ENCODE measurements at places on chromosomes 2 and 18.

DNA sequence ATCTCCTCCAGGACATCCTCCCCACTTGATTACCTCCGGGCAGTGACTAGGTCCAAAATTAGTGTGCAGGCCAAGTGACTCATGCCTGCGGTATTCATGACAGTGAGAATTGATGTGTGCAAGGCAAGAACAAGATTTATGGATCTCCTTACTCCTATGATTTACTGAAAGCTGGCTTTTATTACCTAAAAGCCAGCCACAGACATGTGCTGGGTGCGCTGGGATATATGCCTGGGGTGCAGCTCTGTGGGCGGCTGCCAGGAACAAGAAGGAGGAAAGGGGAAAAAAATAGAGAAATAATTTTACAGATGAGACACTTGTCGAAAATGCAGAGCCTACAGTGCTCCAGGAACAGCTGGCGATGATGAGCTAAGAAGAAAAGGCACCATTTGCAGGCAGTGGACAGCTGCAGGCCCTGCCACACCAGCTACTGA lies 359.3 kb downstream of the CMPK2 start:
- peak; percentile 16 for DNase-seq

DNA sequence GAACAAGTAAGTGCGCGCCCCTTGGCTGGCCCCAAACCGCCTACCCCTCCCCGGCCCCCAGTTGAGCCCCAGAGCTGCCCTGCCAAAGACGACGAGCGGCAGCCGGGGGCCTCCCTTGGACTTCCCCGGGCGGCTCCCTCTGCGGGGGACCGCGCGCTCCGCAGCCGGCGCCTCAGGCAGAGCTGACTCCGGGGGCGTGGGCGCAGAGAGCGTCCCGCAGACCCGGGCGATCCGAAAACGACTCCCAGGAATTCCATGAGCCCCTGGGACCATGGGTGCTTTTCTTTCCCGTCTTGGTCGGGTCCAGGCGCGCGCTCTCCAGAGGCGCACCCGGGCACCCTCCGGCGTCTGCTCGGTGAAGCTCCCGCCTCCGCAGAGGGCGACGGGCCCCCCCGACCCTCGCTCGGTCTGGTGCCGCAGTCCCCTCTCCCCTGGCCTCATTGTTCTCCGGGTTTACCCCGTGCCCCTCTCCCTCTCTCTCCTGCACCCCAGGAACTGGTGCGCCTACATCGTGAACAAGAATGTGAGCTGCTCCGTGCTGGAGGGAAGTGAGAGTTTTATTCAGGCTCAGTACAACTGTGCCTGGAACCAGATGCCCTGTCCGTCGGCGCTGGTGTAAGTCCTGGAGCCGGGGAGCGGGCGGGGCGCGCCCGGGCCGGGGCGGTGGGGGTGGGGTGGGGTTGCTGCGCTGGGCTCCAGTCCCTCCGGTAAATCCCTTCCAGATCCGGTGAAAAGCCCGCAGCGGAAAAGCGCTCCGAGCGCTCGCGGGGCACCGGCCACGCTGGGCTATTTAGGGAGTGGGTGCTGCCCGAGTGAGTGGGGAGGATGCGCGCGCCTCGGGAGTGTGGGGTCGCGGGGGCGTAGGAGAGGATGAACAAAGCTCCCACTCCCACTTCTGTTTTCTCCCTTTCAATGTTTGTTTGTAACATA lies 776 bp downstream of the EMILIN2 start:
- DNase-seq = peak; percentile 67

- no peak for DNase-seq
Measured at GRCh38 chr2:24771764-24772586, 21.2 kb downstream of the PTRHD1 start.

GRCh38 chr2:167689444-167689843 lies 558.0 kb downstream of the STK39 start:
- DNase-seq = no peak

DNA sequence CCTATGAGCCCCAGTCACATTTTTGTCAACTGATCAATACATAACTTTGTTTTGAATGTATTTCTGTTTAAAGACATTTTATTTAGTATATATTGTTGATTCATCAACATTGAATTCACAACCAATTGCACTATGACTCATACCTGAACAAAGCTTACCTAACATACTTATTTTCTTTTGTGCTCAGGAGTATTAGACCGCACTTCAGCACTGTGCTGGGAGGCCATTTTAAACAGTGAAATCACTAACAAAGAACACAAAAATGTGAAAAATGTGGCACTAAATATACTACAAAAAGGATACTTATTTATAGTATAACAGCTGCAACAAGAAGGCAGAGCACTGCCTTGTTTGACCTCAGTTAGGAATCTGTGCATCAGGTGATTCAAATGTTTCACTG lies 12.4 kb upstream of the IFIH1 start:
- DNase-seq = no peak

DNA sequence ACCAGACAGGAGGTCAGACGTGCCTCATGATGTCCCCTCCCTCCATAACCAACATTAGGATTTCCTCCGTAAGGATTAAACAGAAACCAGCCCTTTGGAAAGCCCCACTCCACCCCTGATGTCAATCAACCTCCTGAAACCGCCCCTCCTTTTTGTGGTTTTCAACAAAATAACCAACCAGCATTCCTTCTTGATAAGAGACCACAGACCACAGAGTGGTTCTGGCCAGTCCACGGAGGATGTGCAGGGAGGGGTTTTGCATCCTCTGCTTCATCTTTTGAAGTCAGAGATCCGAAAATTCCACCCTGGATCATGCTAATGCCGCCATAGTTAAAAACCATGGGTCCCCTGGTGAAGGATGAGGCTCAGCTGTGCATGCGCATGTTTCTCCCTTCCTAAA lies 180.0 kb upstream of the CCDC150 start:
- peak; percentile 15 for DNase-seq

GRCh38 chr2:177589186-177589585 lies 196.6 kb downstream of the AGPS start:
- no peak for DNase-seq

GRCh38 chr2:231527955-231528635 lies 2.1 kb downstream of the NMUR1 start:
- no peak for DNase-seq

GRCh38 chr18:44586782-44587524 lies 93.7 kb upstream of the SETBP1 start:
- DNase-seq = no peak

DNA sequence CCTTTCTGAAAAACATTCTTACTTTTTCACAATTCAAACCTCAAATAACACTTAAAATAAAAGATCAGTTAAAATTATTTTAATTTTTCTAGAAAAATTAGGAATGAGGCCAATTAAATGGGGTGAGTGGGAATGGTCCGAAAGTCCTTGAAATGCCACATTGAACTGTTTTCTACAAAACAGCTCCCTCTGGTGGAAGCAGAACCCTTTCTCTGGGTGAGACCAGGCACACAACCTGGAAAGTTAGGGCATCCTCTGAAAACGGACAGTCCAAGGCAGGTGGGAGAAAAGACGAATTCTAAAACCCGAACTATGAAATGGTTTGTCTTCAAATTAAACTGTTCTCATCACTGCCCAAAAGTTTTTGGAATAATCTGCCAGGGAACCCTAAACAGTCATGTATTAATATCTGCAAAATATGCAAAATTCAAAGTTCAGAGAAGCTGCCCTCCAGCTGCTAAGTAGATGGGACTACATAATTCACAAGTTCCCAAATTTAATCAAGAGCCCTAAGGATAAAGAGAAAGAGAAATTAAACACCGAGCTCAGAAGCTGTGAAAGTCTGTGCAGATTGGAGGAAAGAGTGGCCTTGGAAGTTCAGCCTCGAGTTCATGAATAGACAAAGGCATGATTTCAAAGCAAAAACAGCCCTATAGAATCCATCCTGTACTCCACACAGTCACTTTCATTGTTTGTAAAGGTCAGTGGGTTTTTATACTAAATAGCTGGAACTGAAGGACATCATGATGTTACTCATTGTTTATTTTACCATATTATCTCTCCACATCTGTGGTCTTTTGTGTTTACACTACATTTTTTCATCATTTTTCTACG lies 108.3 kb downstream of the PIEZO2 start:
- peak; percentile 72 for DNase-seq

DNA sequence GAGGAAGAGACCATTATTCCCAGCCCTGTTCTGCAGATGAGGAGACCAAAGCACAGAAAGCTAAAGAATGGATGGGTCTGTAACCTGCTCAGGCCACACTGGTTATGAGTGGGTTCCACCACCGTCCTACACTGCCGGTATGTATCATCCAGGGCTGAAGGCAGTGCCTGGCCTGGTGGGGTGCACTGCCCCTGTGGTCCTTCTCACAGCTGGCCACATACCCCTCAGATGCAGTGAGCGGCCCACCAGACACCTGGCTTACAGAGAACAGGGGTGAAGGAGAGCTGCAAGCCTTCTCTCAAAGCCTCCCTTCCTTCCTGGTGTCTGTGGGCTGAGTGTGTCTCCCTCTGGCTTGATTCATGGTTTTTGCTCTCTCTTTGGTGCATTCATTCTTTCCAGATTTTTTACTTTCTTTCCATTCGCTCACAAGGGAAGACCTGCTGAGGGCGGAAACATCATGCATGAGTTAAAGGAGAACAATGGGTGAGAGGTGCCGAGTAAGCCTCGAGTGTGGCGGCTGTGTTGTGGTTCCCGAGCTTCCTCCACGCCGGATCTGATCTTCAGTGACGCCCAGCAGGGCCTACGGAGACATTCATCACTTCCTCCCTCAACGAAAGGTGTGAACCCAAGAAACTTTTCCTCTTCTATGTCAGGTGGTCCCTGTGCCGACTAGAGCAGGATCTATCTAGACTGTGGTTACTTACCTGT lies 62.1 kb upstream of the REL start:
- no peak for DNase-seq

GRCh38 chr18:23401400-23402347 lies 51.4 kb upstream of the RIOK3 start:
- DNase-seq = peak; percentile 26

- no peak for DNase-seq
Measured at GRCh38 chr2:63287956-63288355, 237.3 kb downstream of the OTX1 start.

GRCh38 chr2:8400196-8400595 lies 281.7 kb upstream of the ID2 start:
- DNase-seq = no peak

- DNase-seq = peak; percentile 31
Measured at GRCh38 chr18:76805221-76805620, 17.1 kb upstream of the ZNF236 start.

- DNase-seq = peak; percentile 45
Measured at GRCh38 chr2:199409759-199410529, 47.8 kb downstream of the SATB2 start.

GRCh38 chr2:160670618-160671017 lies 177.0 kb upstream of the RBMS1 start:
- DNase-seq = no peak

DNA sequence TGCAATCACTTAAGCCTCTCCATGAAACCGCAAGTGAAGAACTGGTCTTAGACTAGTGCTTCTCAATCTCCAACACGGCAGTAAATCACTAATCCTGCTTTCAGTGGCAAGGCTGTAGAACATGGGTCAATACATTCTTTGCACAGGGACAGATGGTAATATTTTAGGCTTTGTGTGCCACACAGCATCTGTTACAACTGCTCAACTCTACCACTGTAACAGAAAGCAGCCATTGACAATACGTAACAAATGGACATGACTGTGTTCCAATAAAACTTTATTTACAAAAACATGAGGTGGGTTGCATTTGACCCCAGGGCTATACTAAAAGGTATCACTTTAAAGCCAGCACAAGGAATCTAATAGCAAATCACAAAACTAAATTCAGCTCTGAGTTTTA lies 51.1 kb downstream of the RNF152 start:
- no peak for DNase-seq

DNA sequence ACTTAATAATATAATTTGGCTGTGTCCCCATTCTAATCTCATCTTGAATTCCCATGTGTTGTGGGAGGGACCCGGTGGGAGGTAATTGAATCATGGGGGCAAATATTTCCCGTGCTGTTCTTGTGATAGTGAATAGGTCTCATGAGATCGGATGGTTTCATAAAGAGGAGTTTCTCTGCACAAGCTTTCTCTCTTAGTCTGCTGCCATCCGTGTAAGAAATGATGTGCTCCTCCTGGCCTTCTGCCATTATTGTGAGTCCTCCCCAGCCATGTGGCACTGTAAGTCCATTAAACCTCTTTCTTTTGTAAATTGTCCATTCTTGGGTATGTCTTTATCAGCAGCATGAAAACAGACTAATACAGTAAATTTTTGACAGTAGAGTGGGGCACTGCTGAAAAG lies 102.5 kb upstream of the LTBP1 start:
- no peak for DNase-seq

GRCh38 chr2:140356697-140357096 lies 1576.5 kb upstream of the NXPH2 start:
- DNase-seq = no peak

GRCh38 chr2:219284501-219285372 lies 5.6 kb downstream of the DNAJB2 start:
- no peak for DNase-seq

- DNase-seq = no peak
Measured at GRCh38 chr2:19864381-19864780, 37.4 kb downstream of the TTC32 start.

DNA sequence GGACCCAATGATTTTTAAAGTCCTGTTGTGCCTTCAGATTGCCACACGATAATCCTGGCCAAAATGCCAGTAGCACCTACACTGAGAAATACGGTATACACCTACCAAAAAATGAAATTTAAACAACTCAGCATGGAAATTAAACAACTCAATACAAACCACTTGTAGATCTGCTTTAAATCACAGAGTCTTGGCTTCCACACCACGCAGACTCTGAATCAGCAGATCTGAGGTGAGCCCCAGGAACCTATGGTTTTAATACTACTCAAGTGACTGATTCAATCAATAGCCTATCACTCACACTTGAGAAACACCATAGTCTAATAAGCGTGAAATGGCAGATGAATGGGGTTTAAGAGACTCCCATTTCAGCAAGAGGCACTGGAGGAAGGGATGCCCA lies 46.9 kb downstream of the MAP4K3 start:
- no peak for DNase-seq

DNA sequence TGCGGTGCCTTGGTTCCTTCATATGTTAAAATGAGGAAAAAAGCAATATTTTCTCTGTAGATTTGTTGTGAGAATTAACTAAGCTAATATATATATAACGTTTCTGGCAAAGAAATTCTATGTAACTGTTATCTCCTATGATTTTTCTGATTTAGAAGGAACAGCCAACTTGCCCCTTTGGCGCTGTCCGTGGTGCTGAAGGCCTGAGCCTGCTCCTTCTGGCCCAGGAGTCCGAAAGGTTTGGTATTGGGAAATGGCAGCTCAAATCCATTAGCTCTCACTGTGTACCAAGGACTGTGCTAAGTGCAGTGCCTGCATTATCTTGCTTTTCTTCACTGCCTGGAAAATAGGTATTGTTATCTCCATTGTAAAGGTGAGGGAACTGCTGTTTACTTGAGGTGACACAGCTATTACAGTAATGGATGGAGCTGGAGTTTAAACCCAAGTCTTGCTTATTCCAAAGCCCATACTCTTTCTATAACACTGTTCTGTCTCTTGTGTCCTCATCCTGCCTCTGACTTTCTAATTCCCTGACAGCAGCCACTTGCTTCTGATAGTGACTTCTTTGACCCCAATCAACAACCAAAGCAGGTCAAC lies 52.2 kb downstream of the C1QL2 start:
- DNase-seq = no peak

GRCh38 chr18:35991696-35992095 lies 19.2 kb downstream of the RMP24 start:
- DNase-seq = no peak

Measured in GM03348 (cell line).